RPMI8226 (cell line): ENCODE measurements at places on chromosomes 4 and X.

- no peak for DNase-seq
Observed at GRCh38 chrX:825991-826390, 195.4 kb downstream of the SHOX start.

GRCh38 chr4:166044871-166045270, 171.8 kb downstream of the TLL1 start:
- no peak for DNase-seq

GRCh38 chrX:23939203-23939602, 31.4 kb downstream of the CXorf58 start:
- DNase-seq = no peak

- DNase-seq = peak; percentile 11
Observed at GRCh38 chrX:155745792-155746191, 133.0 kb upstream of the TMLHE start.

DNA sequence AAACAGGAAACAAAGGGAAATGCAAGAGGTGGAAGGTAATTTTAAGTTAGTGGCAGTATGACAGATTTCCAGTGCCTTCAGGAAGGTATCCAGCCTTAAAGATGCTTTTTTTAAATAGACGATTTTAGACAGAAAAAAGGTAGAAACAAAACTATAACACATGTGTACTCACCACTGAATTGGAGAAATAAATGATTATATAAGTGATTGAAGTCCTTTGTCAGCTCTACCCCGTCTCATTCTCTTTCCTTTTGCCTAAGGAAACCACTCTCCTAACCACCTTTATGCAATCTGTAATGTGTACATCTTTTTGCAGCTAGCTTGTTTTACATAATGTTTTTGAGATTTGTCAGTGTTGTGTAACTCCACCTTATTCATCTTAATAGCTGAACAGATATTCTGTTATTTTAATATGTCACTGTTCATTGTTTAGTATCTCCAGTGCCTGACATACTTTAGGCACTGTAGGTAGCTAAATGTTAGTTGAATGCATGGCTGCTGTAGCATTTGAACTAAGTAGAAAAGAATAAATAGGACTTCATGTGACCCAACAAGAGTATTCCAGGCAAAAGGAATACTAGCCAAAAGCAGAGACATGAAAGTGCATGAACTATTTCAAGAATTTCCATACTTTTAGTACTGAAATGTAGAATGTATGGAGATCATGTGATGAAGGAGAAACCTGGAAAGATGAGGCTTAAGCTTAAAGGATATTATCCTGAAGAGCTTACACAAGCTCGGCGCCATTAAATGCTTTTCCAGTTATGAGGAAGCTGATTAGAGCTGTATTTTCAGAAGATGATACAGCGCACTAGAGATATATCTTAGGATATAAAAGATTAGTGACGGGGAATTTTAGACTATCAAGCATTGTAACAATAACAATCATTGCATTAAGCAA, 865 bp downstream of the FAM200B start:
- no peak for DNase-seq

- no peak for DNase-seq
Observed at GRCh38 chrX:134753718-134754008, 95.4 kb upstream of the PLAC1 start.

DNA sequence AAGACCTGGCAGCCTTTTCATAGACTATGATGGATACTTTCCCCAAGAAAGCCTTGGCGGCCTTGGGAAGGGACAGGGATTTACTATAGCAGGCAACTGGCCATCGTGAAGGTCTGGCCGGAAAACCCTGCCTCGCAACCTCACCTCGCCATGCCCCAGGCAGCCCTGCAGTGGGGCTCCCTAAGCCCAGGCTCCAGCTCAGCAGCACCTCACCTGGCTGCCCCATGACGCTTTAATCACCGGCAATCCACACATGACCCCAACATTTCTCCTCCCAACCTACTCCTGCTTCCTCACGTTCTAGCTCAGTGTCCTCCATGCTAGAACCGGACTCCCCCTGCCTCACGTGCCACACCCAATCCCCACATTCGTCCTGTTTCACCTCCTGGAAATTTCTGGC, 82.4 kb downstream of the NSUN7 start:
- no peak for DNase-seq

GRCh38 chrX:338836-339400, 20.3 kb upstream of the GTPBP6 start:
- no peak for DNase-seq

DNA sequence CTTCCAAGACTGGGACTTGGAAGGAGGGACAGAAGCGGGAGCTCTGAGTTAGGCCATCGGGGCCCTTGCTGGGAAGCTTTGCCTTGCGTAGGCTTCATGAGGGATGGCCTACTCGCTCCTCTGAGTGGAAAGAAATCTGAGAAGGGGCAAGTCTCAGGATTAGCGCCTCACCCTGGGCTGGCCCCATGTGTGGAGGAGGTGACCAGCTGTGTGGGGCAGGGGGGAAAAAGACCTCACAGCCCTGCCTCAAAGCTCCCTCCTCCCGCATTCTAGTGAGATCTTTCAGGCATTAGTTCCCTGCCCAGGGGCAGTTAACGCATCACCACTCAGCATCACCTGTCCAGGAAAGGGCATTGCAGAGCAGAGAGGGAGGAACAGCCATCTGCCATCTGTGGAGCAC, 156.1 kb downstream of the ENPP6 start:
- no peak for DNase-seq

DNA sequence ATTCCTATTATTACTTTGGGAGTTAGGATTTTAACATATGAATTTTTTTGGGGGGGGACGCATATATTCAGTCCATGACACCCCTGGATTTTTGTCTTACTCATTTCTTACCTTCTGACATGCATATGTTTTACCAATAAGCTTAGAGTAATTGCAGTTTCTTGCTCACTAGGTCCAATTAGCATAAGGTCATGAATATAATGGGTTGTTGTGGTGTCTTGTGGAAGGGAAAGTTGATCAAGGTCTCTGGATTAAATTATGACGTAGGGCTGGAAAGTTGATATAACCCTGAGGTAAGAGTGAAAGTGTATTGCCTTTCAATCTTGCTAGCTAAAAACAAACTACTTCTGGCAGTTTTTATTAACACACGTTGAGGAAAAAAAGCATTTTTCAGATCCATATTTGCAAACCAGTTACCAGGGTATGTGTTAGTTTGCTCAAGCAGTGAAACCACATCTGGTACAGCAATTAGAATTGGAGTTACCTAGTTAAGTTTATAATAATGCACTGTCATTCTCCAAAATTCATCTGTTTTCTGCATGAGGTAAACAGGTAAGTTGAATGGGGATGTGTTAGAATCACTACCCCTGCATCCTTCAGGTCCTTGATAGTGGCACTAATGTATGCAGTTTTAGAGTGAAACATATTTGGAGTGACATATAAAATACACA, 32.0 kb downstream of the STIM2 start:
- DNase-seq = no peak

DNA sequence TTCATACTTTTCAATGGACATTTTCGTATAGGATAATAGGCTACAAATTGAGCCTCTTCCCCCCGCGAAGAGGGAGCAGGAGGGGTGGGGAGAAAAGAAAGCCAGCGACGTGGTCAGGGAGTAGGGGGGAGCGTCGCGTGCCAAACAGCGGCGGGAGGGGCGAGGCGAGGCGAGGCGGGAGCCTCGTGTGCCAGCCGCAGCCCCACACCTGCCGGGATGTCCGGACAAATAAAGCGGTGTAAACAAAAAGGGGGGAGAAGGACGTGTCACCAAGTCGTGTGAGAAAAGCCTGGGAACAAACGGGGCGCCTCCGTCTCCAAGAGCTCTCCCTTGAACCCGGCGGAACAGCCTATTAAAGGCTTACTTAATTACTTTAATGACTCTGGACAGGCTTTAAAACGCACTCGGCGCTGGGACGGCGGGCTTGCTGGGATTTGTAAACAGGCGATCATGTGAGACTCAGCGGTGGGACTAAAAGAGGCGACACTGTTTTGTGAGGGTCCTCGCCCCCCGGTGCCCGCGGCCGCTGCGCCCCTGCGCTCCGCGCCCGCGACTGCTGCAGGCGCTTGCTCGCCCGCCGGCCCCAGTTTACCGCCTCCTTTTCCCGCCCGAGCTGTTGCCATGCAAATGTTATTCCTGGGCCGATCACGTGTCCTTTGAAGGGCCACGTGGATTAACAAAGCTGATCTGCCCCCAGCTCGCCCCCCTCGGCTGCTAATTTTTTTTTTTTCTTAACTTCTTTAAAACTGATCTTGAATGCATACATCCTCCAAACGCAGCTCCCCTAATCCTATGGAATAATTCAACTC, at the start of gene HELT:
Gene HELT, plus strand, starts transcription at position 527 of the 809 bp plus-strand sequence. CDS start 439 bp downstream, outside the sequence.
- DNase-seq = no peak

DNA sequence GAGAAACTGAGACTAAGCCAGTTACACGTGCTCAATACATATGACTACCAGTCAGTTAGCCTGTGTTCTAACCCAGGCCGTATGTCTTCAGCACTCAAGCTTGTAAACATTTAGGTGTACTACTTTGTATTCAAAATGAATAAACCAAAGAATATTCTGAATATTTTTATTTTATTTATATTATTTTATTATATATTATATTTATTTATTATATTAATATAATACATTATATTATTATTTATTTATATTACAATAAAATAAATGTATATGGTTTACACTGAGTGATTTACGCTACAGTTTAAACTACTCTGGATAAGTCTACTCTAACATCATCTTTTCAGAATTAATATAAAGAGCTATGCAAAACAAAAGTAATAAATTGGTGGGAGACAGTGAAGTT, 691.5 kb downstream of the CENPC start:
- no peak for DNase-seq

- peak; percentile 42 for DNase-seq
Observed at GRCh38 chr4:5824635-5825034, 68.3 kb downstream of the CRMP1 start.

DNA sequence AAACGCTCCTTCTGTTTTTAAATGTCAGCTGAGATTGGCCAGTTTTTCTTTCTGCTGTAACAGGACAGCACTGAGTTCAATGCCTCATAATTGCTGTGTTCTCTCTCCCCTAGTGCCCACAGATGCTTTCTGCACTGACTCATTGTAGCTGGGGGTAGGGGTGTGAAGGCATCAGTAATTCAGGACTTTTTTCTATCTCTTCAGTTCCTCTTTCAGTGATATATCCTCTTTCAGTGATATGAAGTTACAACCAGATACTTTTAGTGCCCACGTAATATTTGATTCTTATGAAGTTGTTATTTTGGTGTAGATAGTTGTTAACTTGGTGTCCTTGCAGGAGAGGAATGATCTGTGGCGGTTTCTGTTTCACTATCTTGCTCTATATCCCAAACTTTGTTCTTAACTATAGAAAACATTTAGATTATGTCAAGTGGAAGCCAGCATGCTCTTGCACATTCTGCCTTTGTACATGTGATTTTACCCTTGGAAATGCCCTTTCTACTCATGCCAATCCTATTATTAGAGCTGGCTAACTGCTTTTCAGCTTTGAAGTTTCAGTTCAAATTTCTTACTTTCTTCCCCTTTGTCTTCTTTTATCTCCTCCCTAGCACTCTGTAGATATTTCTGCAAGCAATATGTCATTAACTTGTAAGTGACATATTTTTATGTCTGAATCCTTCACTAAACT, 1258.4 kb downstream of the FAM133A start:
- DNase-seq = no peak

DNA sequence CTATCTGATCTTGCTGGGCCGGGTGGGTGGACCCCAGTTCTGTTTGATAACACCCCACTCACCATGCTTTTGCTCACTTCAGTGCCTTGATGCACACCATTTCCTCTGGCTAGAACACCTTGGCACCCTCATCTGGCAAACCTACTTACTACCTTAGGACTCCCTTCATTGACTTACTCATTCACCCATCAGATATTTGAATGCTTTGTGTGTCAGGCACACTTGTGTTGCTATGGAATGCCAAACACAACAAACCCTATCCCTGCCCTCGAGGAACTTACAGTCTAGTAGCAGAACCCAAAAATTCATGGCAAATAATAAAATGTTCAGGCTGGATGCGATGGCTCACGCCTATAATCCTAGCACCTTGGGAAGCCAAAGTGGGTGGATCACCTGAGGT, 13.9 kb downstream of the CCNG2 start:
- DNase-seq = no peak

DNA sequence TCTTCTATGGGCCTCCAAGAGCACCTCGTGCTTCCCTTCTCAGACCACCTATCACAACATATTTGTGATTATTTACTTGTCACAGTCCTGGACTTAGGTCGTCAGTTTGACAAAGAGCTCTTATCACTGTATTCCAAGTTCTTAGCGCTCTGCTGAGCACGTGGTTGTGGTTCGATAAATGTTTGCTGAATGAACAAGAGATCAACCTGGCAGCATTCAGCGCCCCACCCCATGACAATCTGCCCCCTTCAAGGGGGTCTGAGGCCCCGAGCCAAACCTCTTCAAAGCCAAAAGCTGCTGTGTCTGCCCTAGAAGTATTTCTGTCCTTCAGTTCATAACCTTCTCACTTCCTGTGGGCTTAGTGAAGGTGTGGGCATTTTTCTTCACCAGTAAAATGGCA, 15.0 kb downstream of the RPS4X start:
- no peak for DNase-seq

DNA sequence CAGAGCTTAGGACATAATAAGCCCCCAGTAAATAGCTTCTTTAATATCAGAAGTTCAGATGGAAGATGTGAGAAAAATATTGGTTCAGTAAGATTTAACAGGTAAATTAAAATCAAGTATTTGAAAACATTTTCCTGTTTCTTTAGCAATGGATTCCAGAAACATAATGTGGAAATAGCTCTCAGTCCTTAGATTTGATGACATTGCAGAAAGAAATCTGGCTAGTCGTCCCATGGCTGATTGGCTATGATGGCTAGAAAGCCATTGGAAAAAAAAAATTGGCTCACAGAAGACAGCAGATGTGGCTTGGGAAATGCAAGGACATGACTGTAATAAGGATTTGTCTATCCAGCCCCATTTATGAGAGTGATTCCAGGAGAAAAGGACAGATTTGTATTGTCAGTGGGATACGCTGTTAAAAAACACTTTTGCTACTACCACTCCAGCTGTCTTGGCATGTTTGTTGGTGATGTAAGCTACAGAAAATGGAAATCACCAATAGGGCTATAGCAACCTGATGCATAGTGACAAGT, 78.3 kb downstream of the AR start:
- no peak for DNase-seq
